ENCODE measurements at places on chromosomes 2 and 18.

DNA sequence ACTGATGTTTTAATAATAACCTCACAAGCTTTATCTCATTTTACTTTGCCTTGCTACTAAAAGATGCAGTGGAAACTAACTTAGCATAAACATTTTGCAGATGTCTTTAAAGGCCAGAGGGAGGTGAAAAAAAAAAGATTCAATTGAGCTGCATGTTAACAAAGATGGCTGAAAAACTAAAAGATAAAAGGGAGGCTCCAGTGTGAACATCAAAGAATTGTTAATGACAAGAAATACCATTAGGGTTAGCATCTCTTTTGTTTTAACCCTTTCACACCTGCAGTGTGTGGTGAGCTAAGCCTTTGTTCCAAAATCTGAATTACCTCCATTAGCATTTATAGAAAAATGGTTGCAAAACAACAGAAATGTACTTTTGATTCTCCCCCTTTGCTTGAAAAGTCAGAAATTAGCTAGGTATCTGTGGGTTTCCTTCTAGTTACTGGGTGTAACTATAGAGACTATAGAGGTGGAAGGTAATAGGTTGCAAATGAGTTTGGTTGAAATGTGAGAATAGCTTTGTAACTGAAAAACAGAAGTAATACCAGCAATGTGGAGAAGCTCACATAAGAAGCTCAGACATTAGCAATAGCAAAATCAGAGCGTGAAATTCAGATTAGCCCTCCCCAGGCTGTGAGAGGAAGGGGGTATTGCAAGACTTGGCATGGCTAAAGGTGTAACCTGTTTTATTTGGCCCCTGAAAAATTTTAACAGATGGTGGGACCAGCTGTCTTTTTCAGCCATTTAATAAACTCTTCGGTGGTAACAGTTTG is 34.8 kb upstream of the SP5 start:
- DNase-seq = no peak

DNA sequence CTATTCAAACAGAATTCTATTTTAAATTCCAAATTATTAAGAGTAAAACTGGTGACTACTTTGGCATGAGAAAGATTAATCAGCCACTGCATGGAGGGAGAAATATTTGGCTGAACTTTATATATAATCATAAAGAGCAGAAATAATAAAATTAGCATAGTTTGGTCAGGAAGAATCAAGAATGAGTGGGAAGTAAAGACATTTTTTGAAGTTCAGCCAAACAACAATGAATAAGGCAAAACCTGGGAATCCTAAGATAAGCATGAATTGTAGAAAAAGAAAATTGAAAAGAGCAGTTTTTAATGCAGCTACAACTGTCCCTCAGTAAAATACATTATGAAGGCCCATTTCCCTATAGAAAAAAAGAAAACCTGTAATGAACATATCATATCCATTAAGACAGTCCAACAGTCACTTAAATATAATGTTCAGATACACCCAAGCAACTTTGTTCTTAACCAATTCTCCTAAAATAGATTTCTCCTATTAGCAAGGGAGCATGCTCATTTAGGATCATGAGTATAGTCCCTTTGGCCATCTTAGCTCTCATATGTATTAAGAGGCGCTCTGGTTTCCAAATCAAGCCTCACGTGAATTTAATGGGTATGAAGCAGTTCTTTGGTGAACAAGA is 6.5 kb downstream of the TMEM17 start:
- DNase-seq = no peak

GRCh38 chr18:58755304-58756010 is 84.2 kb downstream of the MALT1 start:
- DNase-seq = no peak

DNA sequence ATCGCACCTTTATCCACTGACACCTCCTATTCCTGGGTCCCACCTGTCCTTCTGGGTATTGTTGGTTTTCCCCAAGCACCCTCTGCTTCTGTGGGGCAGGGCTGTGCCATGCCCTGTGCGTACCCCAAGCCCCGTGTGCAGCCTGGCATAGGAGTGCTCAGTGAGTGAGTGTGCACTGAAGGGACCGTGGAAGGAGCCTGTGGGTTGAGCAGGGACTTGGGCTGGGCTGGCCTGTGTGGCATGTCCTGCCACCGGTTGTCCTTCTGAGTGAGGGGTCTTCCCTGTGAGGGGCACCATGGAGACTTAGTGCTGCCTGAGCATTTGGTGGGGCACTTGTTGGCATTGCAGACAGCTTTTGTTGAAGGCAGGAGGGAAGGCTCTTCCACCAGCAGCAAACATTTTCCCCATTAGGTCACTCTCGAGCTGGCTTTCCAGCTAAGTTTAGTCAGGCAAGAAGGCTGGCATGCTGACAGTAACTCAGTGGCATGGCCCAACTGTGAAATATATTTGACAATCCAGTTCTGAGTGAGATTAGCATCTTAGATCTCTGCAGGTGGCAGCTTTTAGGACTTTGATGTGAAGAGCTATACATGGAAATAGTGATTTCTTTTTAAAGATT is 64.7 kb downstream of the LPIN1 start:
- DNase-seq = peak; percentile 30

GRCh38 chr18:77763530-77764145 is 514.0 kb downstream of the GALR1 start:
- no peak for DNase-seq

DNA sequence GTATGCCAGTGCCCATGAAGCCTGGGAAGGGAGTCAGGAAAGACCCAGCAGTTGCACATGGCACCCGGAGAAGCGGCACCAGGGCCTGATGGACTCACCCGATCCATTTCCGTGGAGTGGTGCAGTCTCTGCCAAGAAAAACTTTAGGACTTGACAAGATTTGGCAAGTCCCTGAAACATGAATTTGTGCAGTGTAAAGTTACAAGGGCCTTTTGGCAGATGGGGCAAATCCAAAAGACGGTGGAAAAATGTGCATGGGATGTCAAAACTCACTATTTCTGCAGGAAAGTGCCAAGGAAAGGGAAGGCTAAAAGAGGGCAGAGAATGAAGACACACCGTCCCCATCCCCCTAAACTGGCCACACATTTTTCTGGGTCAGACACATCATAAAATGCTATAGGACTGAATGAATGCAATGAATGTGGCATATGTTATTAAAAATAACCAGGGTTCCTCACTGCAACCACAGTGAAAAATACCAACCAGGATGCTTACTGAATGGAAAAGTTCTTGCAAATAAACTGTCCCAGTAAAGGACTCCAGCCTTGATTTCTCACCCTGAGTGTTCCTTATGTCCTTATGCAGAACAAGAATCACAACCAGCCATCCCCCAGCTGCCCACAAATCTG is 173.5 kb upstream of the SIX2 start:
- DNase-seq = no peak

GRCh38 chr2:102359527-102359926 is 3.9 kb downstream of the IL18R1 start:
- no peak for DNase-seq

DNA sequence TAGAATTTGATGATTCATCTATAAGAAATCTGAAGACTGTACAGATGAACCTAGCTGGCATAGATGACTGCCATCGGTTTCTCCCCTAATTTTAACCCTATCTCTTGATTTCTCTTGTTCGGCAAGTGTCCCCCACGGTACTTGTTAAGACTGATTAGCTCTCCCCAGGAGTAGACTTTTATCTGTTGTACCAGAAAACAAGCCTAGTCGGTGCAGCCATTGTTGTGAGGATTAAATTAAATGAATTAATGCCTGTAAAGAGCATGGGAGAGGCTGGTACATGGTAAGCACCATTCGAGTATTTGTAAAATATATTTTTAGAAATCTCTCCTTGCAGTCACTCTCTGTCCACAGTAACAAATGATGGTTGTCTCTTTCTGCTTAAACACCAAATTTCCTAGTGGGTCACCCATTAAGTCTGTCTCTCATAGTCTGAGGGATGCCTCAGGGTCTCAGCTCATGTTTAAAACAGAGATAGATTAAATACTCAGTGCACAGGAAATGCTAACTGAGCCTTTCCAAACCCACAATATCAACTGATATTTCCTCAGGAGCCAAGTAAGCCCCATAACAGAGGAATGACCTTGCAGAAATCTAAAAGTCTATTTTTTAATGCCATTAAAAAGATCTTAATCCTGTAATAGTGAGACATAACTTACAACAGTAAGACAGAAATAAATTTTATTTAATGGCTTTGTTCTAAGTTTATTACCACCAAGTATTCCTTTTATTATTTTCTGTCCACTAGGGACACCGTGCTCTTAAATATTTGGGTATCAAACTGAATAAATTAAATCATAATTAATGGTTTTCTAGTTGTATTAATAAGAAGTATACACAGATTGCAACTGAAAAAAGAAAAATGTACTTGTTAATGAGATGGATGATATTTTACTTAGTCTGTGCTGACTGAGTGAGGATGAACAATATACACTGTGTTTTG is 2.9 kb upstream of the B4GALT6 start:
- DNase-seq = no peak

DNA sequence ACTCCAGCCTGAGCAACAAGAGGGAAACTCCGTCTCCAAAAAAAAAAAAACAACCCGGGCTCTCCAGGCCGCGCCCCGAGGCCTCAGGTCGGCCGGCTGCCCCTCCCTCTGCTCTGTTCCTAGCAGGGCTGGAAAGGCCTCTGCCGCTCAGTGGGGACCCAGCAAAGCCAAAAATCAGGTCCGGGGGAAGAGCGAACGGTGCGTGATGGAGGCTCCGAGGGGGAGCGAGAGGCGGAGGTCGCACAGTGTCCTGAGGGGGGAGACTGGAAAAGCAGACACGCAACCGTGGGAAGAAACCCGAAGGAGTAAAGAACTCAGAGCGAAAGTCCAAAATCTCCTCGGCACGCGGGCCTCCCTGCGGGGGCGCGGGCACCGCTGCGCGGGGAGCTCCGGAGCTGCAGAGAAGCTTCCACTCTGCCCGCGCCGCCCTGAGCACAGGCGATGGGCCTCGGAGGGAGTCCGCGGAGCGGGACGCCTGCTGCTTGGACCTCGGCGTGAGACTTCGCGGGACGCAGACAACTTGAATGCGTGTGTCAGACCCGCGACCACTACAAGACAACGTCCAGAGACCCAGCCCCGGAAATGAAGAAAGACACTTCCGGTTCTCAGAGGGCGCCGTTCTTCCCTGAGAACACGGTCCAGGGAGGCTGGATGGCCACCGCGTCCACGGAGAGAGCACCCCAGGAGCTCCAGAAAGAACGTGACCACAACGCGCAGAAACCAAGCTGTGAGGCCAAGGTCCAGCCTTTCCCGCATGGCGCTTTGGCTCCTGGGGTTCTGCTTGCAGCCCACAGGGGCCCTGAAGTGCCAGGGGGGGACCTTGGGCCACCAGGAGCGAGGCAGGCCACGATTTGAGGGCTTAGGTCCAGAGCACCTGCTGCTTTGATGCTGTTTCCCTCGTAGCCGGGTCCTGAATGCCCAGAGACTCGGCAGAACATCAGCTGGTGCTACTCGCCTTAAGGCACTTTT is 219.8 kb downstream of the DPP10 start:
- no peak for DNase-seq

- no peak for DNase-seq
These were observed 59.3 kb upstream of the ACVR1 start for GRCh38 chr2:157935378-157935906.

DNA sequence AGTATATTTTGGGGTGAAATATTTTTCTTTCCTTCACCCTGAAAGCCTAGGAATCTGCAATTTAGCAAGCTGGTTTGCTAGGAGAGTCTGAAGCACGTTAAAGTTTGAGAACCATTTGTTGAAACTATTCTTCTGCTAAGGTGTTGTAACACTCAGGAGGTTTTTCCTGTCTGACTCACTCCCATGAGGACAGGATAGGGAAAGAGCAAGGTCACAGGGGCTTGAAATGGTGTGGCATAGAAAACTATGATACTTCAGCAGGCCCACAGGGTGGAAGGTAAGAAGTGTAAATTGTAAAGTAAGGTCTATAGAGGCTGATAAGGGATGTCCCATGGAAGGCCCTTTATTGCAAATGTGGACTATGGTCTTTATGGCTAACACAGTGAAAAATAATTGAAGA is 177.7 kb upstream of the ZC3H15 start:
- no peak for DNase-seq

- no peak for DNase-seq
These were observed 91.7 kb downstream of the ZCCHC2 start for GRCh38 chr18:62614494-62614893.

DNA sequence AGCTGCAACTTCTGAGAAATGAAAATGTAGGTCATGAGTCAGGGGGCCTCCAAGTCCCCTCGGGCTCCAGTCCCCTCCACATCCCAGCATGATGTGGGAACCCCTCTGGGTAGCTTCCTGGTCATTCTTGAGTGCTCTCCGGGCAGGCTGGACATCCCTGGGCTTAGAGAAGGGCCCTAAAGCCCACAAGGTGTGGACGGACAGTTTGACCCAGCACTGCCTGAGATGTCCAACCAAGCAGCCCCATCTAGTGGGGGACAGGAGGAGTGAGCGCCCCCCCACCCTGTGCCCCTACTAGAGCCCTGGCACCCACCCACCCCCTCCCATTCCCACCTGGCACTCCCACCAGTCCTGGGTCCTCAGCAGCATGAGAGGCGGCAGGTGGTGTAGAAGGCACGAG is 46.0 kb downstream of the CYP27C1 start:
- peak; percentile 42 for DNase-seq

DNA sequence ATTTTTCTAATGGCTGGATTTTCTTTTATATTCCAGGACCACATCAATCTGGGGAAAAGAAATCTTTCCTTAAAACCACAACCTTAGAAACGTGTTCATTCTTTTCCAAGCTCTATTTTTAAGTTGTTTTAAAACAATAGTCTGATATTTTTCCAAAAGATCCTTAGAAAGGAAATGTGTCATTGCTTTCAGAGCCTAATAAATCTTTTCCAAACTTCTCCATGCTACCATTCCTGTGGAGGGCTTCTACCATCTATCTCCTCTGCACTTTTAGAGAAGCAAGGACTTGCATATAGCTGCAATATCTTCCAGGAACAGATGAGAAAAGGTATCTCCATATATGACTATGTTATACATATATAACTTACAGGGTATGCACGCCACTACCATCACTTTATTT is 21.2 kb downstream of the WDFY1 start:
- no peak for DNase-seq

DNA sequence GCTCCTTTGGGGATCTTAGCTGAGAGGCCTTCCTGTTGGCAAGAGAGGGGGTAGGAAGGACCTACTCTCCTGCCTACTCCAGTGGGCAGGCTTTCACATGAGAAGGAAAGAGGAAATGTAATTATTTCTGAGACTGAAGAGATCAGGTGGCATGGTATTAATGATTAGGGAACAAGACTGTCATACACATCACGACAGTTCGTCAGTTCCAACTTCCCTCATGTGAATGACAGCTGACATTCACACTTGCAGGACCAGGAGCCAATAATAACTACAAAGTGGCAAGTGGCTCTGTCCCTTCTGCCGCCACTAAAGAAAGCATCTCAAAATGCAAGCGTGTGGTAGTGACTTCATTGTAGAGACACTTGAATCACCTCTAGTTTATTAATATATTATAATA is 90.0 kb downstream of the ZCCHC2 start:
- no peak for DNase-seq

DNA sequence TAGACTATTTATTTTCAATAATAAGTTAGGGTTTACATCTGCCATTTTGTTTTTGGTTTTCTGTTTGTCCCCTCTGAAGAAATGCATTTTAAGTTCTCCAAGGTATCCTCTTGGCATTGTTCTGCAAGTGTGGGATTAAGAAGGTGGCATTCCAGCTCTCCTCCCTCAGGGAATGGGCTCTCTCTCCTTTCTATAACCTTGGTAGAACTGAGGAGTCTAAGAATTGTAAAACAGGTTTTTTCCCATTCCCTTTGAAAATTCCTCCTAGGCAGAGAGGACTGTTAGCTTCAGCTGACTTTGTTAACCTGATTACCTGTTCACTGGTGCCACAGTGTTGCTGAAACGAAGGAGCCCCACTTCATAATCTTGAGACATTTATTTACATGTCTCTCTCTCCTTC is 26.1 kb upstream of the RAB1A start:
- DNase-seq = no peak
